Cerebellum (tissue), 4 donors: ENCODE measurements at places on chromosomes 13 and 19.

DNA sequence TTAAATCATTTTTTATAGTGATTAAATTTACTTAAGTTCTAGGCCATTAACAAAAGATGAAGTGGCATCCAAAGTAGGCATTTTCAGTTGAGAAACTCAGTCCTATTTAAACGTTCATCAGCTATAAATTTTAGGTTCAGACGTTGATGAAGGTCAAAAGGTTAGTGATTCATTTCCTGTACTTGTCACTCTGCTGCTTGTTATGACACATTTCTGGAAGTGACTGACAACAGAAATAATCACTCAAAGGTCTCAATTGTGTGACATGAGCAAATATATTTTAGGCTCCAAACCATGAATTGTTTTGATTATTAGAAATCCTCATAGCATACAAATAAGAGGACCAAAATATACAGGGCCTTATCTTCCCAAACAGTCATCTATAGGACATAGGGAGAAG is 10.3 kb upstream of the EDNRB start:
- DNase-seq: no peak

DNA sequence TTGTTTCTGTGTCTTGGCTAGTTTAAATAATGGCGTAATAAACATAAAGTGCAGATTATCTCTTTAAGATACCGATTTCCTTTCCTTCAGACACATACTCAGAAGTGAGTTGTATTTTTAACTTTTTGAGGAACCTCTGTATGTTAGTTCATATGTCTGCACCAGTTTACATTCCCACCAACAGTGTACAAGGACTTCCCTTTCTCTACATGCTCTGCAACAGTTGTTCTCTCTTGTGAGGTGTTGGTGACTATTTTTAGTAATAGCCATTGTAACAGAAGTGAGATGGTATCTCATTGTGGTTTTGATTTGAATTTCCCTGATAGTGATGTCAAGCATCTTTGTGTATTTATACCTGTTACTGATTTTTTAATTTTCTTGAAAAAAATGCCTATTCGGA is 418.6 kb downstream of the UQCRFS1 start:
- DNase-seq: no peak

DNA sequence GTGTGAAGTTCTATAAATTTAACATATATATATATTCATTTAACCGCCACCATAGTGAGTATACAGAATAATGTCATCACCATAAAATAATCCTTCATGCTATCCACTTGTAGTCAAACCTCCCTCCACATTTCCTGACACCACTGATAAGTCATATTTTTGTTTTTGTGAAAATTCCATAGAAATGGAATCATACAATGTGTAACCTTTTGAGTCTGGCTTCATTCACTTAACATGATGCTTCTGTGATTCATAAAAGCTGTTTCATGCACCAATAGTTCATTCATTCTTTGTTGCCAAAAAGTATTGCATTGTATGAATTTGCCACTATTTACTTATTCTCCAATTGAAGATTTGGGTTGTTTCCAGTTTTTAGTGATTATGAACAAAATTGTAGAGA is 497.5 kb upstream of the PCDH20 start:
- DNase-seq: no peak

DNA sequence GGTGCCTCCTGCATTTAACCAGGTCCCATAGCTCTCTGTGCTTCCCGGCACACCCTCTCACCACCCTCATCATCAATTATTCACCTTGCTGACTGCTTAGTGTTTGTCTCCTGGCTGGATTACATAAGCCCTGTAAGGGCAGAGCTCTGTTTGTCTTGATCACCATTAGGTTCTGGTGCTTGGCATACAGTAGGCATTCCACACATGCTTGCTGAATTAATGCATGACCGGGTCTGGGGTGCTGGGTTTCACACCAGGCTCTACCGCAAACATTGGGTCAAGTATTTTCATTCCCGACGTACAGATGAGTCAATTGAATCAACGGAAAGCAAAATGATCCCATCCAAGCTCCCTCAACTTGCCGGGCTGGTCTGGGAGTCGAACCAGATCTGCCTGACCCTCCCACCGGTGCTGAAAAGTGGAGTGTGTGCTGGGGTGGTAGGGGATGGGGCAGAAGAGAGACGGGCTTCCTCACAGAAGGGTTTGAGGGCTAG is 28.5 kb downstream of the VAV1 start:
- no peak for DNase-seq

DNA sequence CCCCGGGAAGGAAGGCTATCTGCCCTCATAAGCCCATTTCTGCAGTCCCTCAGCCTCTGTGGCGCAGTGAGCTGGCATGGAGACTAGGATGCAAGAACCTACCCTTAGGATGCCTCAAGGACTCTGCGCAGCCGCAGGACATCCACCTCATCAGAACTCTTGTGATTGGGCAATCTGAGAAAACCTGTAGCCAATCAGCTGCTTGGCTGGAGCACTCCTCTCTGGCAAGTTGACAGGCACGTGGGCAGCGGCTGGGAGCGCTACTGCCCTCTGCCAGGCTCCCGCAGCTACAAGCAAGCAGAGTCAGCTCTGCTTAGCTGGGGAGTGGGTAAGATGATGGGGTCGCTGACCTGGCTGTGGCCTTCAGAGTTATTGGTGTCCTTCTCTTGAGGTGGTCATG is 1.5 kb upstream of the ECSIT start:
- peak; percentile 96 for DNase-seq

GRCh38 chr13:29103065-29103800 is 283.1 kb downstream of the MTUS2 start:
- no peak for DNase-seq
